HS-5 (cell line): ENCODE measurements at places on chromosomes 6 and 20.
A peak's percentile ranks its signal among the peaks of the same experiment; 100 is the strongest.

DNA sequence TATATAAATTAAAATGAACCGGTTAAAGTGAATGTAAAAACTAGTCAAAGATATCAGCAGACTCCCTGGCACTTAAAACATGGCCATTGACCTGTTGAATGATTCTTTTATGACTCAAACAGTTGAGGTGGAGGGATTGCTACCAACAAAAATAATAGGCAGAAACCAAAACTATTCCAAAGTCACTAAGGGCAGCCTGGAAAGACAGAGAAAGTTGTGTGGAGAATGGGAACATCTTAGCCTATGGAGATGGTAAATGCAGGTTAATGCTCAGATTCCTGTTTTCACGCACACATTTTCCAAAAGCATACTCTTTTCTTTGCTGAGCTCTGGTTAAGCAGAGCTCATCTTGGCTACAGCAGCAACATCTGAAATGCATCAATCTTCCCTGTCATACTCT, 553.5 kb downstream of the HACE1 start:
- peak; percentile 14 for DNase-seq

DNA sequence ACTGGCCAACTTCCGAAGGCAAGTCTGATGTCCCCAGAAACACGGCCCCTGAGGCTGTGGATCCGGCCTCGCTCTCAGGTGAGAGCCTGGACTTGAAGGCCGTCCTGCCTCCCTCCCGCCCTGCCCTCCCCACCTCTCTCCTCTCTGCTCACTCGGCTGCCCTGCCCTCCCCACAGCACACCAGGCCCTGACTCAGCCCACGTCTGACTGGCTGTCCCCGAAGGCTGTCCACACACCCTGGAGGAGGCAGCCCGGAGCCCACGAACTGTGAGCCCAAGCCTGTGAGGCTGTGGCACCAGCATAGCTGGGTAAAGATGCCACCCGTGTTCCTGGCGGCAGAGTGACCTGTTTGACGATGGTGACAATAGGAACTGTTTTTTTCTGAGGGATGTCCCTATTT, 16.3 kb downstream of the GATA5 start:
- DNase-seq, result no peak

DNA sequence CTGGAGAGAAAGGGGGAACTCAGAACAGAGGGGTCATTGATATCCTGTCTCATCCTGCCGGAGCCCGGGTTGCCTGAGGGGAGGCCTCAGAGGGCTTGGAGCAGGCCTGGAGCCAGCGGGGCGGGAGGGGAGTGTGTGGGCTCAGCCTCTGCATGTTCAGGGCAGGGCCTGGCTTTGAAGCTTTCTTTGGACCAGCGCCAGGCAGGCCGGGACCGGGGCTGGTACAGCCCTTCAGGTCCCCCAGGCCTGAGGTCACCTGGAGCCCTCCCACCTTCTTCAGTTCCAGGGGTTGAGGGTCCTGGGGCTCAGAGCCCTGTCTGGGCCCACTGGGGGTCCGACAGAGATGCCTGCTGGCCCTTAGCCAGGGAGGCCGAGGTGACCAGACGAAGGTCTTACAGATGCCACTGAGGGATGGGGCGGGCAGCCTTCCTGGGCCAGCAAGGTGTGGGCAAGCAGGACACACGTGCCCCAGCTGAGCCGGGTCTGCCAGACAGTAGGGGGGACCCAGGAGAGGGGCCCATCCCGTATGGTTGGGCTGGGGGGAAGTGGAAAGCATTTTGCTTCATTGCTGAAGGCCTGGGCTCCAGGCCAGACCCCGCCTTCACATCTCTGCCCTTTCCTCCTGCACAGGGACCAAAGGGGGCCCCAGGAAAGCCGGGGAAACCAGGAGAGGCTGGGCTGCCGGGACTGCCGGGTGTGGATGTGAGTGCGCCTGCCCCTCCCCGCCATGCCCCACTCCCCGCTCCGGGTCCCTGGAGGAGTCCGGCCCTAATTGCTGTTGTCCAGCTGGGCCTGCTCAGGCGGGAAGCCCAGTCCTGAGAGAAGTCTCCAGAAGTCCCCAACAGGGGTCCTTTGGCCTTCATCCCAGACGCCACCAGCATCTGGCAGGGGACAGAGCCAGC, 2.0 kb downstream of the COL9A3 start:
- no peak for DNase-seq

DNA sequence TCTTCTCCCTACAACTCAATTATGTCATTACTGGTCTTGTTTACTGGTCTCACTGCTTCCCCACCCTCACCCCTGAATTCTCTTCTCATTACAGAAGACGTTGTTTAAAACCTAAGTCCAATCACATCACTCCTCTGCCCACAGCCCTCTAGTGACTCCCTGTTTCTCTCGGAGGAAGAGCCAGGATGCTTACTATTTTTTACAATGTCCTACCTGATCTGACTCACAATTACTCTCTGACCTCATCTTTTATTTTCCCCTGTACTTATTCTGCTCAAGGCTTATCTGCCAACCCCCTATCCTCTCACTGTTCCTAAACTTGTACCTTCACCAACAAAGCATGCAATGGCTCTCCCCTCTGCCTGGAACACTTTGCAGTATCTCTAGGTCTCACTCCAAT, 400.4 kb upstream of the PTCHD4 start:
- no peak for DNase-seq

- DNase-seq, result no peak
These were observed 35.2 kb downstream of the PHACTR1 start for GRCh38 chr6:12751694-12752325.
